ENCODE measurements at places on chromosomes 13 and 19.
A peak's percentile ranks its signal among the peaks of the same experiment; 100 is the strongest.

GRCh38 chr19:35883882-35884281, 15.5 kb downstream of the APLP1 start:
- DNase-seq, result no peak

DNA sequence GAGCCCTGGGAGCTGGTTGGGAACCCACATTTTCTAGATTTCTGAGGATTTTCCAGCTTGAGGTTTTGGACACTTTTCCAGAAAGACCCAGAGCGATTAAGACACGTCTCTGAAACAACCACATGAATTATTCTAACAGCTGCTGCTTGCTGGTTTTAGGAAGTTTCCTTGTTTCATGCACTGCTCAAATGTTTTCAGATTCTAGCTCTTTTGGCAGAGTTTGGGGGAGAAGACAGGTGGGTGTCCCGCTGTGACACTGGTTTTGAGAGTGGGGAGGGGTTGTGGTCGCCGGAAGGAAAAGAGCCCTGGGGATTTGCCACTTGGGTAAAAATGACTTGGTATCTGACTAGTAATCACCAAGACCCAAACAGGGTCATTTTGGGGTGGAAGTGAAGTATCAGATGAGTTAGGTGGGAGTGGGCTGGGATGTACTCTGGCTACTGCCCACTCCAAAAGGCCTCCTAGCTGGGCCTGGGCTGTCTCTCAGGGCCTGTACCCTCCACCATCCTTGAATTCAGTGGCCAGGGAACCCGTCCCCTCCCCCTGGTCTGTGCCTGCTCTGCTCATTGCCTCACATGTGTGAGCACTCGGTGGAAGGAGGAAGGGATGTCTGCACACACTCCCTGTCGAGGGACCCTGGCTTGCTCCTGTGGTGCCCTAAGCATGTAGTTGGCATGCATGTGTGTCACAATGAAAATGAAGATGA, 13.2 kb downstream of the GATAD2A start:
- DNase-seq, result no peak

DNA sequence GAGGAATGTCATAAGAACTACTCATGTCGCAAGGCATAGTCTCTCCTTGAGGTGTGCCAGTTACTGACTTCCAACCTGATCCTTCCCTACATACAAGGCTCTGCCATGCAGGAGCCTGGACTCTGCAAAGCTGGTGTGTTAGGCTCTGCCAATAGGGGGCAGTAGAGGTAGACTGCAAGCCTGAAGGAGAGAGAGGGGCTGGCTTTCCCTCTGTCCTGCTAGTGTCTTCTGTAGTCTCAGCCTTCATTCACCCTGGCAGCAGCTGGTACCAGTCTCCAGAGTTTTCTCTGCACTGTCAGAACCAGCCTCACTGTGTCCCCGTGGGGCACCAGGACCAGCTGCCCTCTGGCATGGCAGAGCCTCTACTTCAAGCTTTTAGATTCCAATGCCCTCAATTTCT, 14.5 kb downstream of the SHISA2 start:
- DNase-seq, result peak; percentile 17

DNA sequence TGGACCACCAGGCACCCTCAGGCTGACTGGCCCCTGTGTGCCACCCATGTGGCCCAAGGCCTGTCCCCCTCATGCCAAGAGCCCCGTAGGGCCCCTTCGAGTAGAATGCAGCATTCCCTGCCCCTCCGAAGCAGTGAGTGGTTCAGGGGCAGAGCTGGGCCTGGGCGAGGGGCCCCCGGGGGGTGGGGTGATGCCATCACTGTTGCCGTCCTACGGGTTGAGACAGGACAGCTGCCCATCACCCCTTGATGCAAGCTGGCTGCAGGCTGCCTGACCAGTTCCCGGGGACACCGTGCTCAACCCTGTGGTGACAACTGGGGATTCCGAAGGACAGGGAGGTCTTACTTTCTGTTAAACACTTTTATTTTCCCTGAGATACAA, 4.7 kb downstream of the SBNO2 start:
- DNase-seq, result no peak

GRCh38 chr13:42751693-42752092, 29.7 kb upstream of the FAM216B start:
- no peak for DNase-seq

DNA sequence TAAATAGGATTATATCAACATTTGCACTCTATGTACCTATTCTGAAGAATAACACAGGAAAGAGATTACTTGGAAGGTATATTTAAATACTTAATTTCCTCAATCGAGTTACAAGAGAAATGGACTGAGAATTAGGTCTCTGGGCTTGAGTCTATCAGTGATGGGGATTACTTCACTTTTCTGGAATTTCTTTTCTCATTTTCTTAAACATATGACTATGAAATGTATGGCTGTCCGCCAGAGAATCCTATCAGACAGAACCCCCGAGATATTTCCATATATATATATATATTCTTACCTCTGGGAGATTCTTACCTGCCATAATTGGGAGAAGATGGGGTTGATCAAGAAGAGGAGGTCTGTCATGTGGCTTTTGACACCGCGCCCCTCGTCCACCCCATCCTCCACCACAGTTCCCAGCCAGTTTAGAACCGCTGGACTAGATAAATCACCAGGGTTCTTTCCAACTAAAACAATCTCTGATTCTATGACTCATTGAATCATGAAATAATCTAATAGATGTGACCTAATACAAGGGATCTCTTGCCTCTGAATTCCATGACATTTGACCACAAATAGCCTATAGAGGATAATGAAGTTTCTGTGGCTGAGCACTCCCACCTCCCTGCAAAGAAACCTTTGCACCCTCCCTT, 231.3 kb downstream of the TBC1D4 start:
- peak; percentile 81 for DNase-seq

- DNase-seq, result peak; percentile 98
Observed at GRCh38 chr19:27971071-27971470, 1241.9 kb downstream of the UQCRFS1 start.

GRCh38 chr13:70884196-70884595, 775.9 kb upstream of the KLHL1 start:
- DNase-seq, result no peak

DNA sequence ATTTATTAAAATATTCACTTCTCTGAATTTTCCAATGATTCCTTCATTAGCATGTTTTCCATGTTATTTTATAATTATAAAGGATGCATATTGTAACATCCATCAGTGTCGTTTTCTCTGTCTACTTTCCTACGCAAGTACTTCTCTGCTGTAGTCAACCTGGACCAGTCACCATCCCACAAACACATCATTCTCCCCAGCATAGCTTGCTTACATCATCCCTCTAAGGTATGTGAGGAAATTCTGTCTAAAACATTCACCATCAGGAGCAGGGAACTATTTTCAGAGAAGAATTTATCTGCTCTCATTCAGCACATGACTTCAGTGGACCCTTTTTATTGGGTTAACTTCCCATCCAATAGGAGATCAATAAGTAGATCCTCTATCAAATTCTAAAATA, 806.1 kb upstream of the ARGLU1 start:
- no peak for DNase-seq

- DNase-seq, result no peak
Observed at GRCh38 chr19:32895384-32895783, 25.8 kb upstream of the SLC7A9 start.

DNA sequence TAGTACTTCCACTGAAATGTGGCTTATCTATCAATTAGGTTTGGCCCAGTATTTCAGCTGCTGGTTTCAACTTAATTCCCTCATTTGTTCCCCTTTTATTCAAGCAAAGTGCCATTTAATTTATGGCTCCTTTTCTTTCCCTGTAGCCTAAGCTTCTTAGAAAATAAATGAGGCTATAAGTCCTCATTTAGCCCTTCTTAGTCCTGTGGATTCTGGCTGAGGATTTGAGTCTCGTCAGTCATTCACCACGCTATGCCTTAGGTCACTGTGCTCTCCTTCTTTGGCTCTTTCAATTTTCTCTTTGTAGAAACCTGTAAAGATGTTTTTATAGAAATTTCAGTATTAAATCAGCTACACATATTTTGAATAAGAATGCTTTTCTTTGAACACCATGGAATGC, 579.1 kb downstream of the GPC6 start:
- DNase-seq, result no peak

GRCh38 chr19:4979211-4979807, 10.4 kb downstream of the KDM4B start:
- no peak for DNase-seq

Data from fibroblast of skin of scalp (primary cell).